ENCODE measurements at places on chromosomes 7 and 10.
A peak's percentile ranks its signal among the peaks of the same experiment; 100 is the strongest.

DNA sequence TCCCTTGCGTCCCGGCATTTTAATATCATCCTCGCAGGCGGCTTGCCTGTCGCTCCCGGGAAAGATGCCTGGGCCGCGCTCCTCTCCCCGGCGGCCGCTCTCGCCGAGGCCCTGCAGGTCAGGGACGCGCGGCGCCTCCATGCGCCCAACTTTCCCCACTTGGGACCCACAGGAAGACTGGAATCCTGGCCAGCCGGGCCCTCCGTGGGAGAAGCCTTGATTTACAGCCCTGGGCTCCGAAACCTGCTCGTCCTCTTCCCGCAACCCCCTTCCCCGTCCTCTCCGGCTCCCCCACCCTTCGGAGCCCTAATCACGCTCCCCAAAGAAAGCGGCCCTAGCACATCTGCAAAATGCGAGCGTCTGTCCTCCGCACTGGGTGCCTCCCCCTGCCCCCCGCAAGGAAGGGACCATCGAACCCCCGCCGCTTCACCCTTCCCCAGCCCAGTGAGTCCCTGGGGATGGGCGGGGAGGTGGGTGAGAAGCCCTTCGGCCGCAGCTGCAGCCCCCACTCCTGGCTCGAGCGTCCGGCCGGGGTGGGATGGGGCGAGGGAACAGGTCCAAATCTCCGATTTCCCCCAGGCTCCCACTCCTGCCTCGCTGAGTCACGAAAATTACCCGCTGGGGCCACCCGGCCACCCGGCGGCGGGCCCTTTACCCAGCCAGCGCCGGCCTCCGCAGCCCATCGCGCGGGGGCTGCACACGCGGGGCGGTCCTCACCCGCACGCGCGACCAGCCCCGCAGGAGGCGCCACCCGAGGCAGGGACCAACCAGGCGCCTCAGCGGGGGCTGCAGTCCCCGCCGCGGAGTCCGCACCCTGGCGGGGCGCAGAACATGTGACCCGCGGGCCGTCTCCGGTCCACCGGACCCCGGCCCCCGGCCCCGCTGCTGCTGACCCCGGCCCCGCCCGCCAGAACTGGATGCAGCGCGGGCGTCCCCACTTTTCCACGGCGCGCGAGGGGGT, 695 bp downstream of the HSPA12A start:
- no peak for DNase-seq

- DNase-seq: peak; percentile 31
These were observed at the start of gene FAM241B for GRCh38 chr10:69629897-69630650. FAM241B (plus strand) TSS chr10:69630247; CDS start chr10:69631744, 1,497 bp downstream.

- no peak for DNase-seq
These were observed 97.8 kb upstream of the KLF6 start for GRCh38 chr10:3882855-3883254.

GRCh38 chr10:131315344-131315743, 3.8 kb upstream of the TCERG1L start:
- DNase-seq: no peak

DNA sequence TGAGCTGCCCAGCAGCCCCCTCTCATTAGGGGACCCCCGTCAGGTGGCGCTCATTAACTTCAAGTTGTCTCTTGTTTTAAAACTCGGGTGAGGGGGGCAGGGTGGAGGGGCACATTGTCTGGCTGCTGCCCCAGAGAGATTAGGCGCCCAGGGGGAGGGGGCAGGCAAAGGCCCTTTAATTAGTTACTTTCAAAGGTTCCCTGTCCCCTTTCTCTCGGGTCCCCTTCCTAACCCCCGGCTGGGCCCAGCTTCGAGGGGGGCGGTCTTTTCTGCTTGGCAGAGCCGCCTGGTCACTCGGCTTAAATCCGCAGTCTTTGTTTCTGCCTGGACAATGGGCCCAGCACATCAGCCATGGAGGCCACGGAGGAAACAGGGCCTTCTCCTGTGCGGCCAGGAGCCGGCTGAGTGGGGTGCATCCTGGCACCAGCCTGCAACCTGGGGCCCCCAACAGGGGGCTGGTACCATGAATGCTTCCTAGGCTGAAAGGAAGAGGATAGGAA, 38.9 kb upstream of the SLF2 start:
- no peak for DNase-seq

- no peak for DNase-seq
These were observed 49.3 kb downstream of the COL28A1 start for GRCh38 chr7:7486362-7486761.

DNA sequence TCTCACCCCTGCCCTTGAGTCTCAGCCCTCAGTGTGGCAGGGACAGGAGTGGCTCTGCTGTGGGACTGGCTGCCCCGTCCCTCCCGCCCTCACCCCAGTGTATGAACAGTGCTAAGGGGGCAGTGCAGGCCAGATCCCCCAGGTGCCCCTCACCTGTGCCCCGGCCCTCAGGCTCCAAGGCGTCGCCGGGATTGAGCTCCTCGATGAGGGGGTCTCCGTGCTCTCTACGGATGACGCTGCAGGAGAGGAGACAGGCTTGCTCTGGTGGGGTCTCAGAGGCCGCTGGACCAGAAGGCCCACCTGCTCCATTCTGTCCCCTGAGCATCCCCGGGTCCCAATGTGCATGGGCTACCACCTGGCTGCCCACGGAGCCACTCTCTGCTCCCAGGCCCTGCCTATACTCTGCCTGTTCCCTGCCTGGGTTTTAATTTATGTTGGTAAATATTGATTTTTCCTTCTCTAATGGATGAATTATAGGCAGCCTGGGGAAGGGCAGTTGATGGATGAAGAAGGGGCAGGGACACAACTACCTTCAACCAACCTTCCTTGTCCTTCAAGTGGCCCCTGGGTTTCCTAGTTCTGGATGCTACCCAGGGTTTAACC, 47.2 kb downstream of the GOLGA7B start:
- no peak for DNase-seq

DNA sequence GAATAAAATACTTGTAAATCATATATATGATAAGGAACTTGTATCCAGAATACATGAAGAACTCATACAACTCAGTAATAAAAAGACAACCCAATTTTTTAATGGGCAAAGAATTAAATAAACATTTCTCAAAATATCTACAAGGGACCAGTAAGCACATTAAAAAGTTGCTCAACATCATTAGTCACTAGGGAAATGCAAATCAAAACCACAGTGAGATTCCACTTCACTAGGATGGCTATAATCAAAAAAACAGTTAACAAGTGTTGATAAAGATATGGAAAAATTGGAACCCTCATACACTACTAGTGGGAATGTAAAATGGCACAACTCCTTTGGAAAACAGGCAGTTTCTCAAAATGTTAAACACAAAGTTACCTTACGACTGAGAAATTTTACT, 40.3 kb upstream of the YAE1 start:
- no peak for DNase-seq

- no peak for DNase-seq
These were observed 52.6 kb upstream of the CAPZA2 start for GRCh38 chr7:116809636-116810266.

- DNase-seq: no peak
These were observed 35.3 kb upstream of the ADD3 start for GRCh38 chr10:109972372-109973001.

GRCh38 chr10:4262870-4263600, 478.0 kb upstream of the KLF6 start:
- DNase-seq: no peak

DNA sequence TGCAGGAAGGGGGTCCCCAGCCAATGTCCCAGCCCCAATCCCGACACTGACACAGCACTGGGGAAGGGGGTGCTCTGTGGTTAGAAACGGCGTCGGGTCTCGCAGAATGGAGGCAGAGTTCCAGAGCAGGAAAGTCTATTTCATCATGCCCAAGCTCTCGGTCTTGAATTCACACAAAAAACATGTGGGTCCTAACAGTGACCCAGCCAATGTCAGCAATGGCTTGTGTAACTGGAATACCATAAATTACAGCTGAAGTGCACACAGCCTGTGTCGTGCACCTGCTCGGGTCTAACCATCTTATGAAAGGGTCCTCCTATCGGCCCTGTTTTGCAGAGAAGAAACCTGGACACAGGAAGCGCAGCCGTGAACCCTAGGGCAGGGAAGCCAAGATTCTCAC, 324.1 kb downstream of the ADARB2 start:
- DNase-seq: no peak

DNA sequence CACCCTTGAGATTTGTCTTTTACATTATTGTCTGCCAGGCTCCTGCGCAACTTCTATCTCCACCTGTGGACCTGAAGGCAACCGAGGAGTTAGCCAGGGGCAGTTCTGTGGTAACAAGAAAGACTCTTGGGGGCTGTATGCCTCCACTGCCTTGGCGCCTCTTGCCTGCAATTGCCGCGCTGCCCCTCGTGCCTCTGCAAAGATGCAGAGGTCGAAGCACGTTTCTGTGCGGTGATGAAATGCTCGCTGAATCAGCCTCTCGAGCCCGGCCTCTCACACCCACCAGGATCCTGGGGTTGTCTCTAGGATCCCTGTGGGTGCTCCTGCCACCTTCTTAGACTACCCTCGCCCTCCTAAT, 486 bp upstream of the LHFPL3 start:
- no peak for DNase-seq

DNA sequence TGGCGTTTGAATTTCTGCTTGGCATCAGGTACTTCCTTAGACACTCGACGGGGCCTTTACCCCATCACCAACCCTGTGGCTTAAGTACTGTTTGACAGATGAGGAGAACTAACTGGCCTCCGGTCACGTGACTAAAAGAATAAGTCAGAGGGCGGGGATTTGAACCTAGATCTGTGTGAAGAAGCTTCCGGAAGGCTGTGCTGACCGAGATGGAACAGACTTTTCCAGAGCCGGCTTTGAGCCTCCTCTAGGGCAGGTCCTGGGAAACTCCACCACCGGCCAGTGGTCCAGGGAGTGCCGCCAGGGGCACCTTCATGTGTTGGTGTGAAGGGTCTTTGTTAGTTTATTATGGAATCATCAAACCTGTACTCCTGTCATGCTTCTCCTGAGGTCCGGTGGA, 26.9 kb downstream of the CAMK1D start:
- DNase-seq: no peak

- DNase-seq: no peak
These were observed 15.9 kb downstream of the BZW2 start for GRCh38 chr7:16661924-16662323.
